Common myeloid progenitor, CD34-positive (primary cell): ENCODE measurements at places on chromosomes 4 and X.

DNA sequence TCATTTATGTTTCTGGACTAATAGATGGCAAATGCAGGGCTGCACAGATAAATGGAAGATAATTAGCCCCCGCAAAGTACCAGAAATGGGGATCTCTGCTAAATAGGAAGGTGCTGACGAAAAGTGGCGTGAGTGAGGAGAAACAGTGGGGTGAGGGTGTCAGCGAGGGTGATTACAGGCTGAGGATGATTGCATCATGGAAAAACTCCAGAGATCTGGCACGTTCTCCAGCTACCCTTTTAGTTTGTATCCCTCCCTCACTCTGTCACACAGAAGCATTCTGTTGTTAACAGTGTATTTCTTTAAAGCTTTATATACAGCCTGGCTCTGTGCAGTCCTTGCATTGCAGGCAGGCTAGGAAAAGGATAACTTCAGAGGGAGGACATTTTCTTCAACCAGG lies 309.6 kb upstream of the DDX53 start:
- H3K27ac ChIP-seq, result no peak overlapping the region
- H3K27me3 ChIP-seq, result no peaks in the 10 kb centered on the region
- peaks cover 3% of the 10 kb centered on the region for H3K4me1 ChIP-seq
- H3K36me3 ChIP-seq, result no peaks in the 10 kb centered on the region
- no peak for DNase-seq
- H3K4me3 ChIP-seq, result no peak overlapping the region

- no peaks in the 10 kb centered on the region for H3K36me3 ChIP-seq
- no peak overlapping the region for H3K4me3 ChIP-seq
- H3K4me1 ChIP-seq, result no peaks in the 10 kb centered on the region
- DNase-seq, result no peak
- peaks cover 10% of the 10 kb centered on the region for H3K27me3 ChIP-seq
Measured at GRCh38 chrX:21723814-21724213, 34.1 kb downstream of the SMPX start.

GRCh38 chr4:17726911-17727310 lies 54.5 kb downstream of the FAM184B start:
- no peak overlapping the region for H3K4me3 ChIP-seq
- no peaks in the 10 kb centered on the region for H3K36me3 ChIP-seq
- H3K4me1 ChIP-seq, result no peaks in the 10 kb centered on the region
- no peaks in the 10 kb centered on the region for H3K27me3 ChIP-seq
- DNase-seq, result no peak

DNA sequence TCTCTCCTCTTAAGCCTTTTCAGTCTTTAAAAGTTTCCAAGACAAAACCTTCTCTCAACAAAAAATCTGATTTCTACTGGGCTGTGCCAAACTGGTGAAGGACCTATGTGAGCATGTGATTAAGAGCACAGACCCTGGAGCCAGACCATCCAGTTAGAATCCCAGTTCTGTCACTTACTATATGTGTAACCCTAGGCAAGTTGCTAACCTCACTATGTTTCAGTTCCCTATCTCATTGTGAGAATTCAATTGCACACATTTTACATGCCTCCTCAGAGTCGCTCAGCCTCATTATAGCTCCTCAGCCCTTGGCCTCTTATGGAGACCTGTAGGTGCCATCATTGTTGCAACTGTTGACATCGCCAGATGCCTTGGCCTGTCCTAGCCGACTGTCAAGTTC lies 54.1 kb upstream of the VEGFD start:
- no peak for DNase-seq
- no peaks in the 10 kb centered on the region for H3K27me3 ChIP-seq
- H3K27ac ChIP-seq, result no peak overlapping the region
- no peaks in the 10 kb centered on the region for H3K4me1 ChIP-seq
- no peak overlapping the region for H3K4me3 ChIP-seq

DNA sequence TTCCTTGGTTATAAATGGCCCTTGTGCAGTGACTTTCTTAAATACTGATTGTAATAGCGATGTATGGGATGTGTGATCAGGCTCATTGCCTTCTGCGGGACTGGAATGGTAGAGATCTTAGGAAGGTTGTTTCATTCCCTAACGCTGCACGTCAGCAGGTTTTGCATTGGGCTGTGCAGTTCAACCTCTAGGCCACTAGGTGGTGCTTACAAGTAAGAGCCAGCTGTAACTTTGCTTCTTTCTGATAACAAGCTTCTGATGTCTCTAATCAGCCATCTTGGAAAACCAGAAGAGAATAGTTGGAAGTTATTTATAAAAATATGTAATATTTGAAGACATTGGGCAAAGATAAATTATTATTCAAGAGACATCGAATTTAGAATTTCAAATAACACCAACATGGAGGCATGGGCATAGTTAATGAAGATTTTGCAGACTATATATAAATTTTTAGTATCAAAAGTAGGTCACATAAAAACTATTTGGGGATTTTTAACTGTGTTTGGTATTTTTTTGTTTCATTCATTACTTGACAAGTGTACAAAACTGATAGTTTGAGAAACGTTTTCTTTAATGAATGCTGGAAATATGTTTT lies 339.7 kb upstream of the PCDH7 start:
- no peaks in the 10 kb centered on the region for H3K27me3 ChIP-seq
- H3K4me1 ChIP-seq, result no peaks in the 10 kb centered on the region
- H3K36me3 ChIP-seq, result no peaks in the 10 kb centered on the region
- peak; percentile 36 for DNase-seq
- no peak overlapping the region for H3K27ac ChIP-seq

GRCh38 chrX:45614853-45615252 lies 414.2 kb upstream of the DIPK2B start:
- H3K27me3 ChIP-seq, result no peaks in the 10 kb centered on the region
- H3K4me1 ChIP-seq, result no peaks in the 10 kb centered on the region
- H3K36me3 ChIP-seq, result no peaks in the 10 kb centered on the region
- no peak for DNase-seq
- no peak overlapping the region for H3K27ac ChIP-seq
- H3K4me3 ChIP-seq, result no peak overlapping the region

DNA sequence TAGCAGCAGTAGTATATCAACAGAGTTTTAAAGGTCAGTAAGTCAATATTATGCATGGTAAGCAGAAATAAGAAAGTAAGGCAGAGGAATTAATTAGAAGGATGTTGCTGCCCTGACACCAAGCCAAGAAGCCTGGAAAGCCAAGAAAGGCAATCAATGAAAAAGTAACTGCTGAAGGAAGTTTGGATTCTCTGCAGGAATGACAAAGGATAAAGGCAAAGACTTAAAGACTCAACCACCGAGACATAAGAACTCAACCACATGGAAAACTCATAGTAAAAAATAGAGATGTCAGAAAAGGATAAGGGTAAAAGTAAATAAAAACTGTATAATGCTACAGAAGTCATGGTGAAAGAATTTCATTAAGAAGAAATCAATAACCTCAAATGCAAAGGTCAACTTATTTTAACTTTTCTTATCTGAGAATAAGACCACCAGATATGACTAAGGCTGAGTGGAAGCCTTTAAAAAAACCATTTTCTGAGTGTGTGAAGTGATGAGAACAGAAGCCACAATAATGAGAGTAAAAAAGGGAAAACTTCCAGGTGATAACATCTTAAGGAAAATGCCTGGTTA lies 55.2 kb downstream of the NEK1 start:
- H3K4me1 ChIP-seq, result no peaks in the 10 kb centered on the region
- H3K4me3 ChIP-seq, result no peak overlapping the region
- H3K27ac ChIP-seq, result no peak overlapping the region
- H3K27me3 ChIP-seq, result no peaks in the 10 kb centered on the region
- no peak for DNase-seq

GRCh38 chr4:124997991-124998390 lies 285.5 kb upstream of the ANKRD50 start:
- H3K4me3 ChIP-seq, result no peak overlapping the region
- no peaks in the 10 kb centered on the region for H3K4me1 ChIP-seq
- H3K36me3 ChIP-seq, result no peaks in the 10 kb centered on the region
- H3K27me3 ChIP-seq, result no peaks in the 10 kb centered on the region
- no peak overlapping the region for H3K27ac ChIP-seq

GRCh38 chr4:90028460-90028859 lies 98.7 kb upstream of the CCSER1 start:
- no peak overlapping the region for H3K27ac ChIP-seq
- H3K4me3 ChIP-seq, result no peak overlapping the region
- H3K4me1 ChIP-seq, result no peaks in the 10 kb centered on the region
- no peaks in the 10 kb centered on the region for H3K27me3 ChIP-seq
- H3K36me3 ChIP-seq, result no peaks in the 10 kb centered on the region

- no peak overlapping the region for H3K27ac ChIP-seq
- H3K27me3 ChIP-seq, result no peaks in the 10 kb centered on the region
- H3K4me1 ChIP-seq, result peaks cover 6% of the 10 kb centered on the region
- H3K4me3 ChIP-seq, result no peak overlapping the region
Measured at GRCh38 chr4:124631760-124632159, 80.8 kb downstream of the ANKRD50 start.

GRCh38 chr4:78781924-78782323 lies 5.8 kb downstream of the BMP2K start:
- peaks cover 10% of the 10 kb centered on the region for H3K36me3 ChIP-seq
- H3K27ac ChIP-seq, result peak overlapping the region; percentile 17
- no peak overlapping the region for H3K4me3 ChIP-seq
- H3K4me1 ChIP-seq, result peaks cover 48% of the 10 kb centered on the region
- no peak for DNase-seq
- no peaks in the 10 kb centered on the region for H3K27me3 ChIP-seq

GRCh38 chr4:10161840-10162239 lies 45.2 kb upstream of the WDR1 start:
- no peaks in the 10 kb centered on the region for H3K36me3 ChIP-seq
- no peak for DNase-seq
- no peak overlapping the region for H3K4me3 ChIP-seq
- H3K27ac ChIP-seq, result no peak overlapping the region
- H3K27me3 ChIP-seq, result no peaks in the 10 kb centered on the region

DNA sequence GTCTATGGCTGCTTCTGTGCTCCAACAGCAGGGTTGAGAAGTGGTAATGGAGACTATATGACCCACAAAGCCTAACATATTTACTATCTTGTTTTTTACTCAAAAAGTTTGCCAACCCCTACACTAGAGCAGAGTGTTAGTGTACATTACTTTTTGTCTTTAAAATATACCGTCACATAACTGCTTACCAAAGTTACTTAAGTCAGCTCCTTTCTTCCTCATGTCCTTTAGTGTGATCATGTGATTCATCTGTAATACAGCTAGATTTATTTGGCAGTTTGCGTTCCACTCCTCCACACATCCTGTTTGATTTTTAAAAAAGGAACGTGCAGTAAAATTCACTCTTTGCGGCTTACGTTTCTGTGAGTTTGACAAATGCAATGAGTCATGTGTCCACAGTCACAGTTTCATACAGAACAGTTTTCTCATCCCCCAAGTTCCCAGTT lies 162.4 kb upstream of the GPRIN3 start:
- H3K27me3 ChIP-seq, result no peaks in the 10 kb centered on the region
- DNase-seq, result peak; percentile 97
- no peaks in the 10 kb centered on the region for H3K36me3 ChIP-seq
- peak overlapping the region; percentile 61 for H3K27ac ChIP-seq
- no peak overlapping the region for H3K4me3 ChIP-seq
- peaks cover 10% of the 10 kb centered on the region for H3K4me1 ChIP-seq

DNA sequence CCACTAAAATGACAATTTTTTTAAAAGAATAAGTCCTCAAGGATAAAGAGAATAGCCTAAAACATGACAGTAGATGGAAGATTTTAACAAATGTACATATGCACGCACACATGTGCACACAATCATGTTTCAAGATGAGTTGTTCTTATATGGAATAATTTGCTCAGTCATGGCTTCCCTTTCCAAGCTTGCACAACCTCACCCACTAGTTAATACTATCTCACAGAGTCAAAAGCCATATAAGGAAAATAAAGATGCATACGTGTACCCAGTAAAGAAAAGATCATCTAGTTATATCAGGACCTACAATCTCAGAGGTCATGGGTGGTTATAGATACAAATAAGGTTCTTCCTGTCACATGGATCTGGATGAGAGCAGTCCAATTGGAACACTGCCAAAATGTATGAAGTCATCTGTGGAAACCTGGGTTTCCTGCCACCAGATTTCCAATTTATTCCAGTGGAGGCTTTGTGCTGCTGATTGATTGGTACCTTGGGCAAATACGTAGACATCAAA lies 56.1 kb downstream of the FAM13A start:
- no peak overlapping the region for H3K4me3 ChIP-seq
- peak; percentile 8 for DNase-seq
- no peaks in the 10 kb centered on the region for H3K27me3 ChIP-seq
- no peaks in the 10 kb centered on the region for H3K4me1 ChIP-seq
- peak overlapping the region; percentile 67 for H3K27ac ChIP-seq

GRCh38 chr4:139815778-139816601 lies 150.4 kb downstream of the MGST2 start:
- H3K27me3 ChIP-seq, result no peaks in the 10 kb centered on the region
- no peak overlapping the region for H3K4me3 ChIP-seq
- peak; percentile 94 for DNase-seq

- H3K36me3 ChIP-seq, result no peaks in the 10 kb centered on the region
- no peak overlapping the region for H3K4me3 ChIP-seq
- no peaks in the 10 kb centered on the region for H3K4me1 ChIP-seq
Measured at GRCh38 chrX:63128509-63128908, 222.6 kb downstream of the SPIN4 start.

GRCh38 chrX:155880586-155881157 lies 473 bp upstream of the VAMP7 start:
- no peaks in the 10 kb centered on the region for H3K27me3 ChIP-seq
- peak overlapping the region; percentile 80 for H3K4me3 ChIP-seq
- H3K4me1 ChIP-seq, result peaks cover 8% of the 10 kb centered on the region
- peak; percentile 41 for DNase-seq

DNA sequence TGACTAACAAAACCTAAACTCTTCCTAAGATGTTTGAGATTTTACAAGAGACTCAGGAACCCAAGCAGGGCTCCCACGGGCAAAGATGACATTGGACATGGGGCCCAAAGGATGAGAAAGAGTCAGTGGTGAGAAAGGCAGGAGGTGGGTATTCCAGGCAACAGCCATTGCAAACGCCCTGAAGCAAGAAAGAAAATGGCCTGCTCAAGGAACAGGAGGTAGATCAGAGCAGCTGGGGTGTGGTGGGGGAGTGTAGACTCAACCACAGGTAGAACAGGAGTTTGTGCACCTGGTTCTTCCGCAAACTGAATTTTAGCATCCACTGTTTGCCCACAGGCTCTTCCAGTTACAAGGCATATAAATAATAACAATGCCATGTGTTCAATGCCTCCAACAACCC lies 3.3 kb downstream of the PPP2R2C start:
- H3K36me3 ChIP-seq, result no peaks in the 10 kb centered on the region
- no peak for DNase-seq
- H3K4me1 ChIP-seq, result peaks cover 9% of the 10 kb centered on the region
- no peak overlapping the region for H3K4me3 ChIP-seq
- peaks cover 33% of the 10 kb centered on the region for H3K27me3 ChIP-seq
- no peak overlapping the region for H3K27ac ChIP-seq

DNA sequence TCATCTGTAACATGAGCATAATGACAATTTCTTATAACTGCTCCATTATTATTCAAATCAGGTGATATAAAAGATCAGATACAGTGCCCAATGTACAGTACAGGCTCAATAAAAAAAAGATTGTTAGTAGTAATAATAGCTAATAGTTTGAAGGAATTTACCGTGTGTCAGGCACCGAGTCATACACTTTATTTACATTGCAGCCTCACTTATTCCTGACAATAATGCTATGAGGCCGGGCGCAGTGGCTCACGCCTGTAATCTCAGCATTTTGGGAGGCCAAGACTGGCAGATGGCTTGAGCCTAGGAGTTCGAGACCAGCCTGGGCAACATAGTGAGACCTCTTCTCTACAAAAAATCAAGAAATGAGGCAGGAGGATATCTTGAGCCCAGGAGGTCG lies 10.1 kb upstream of the MAP7D3 start:
- no peaks in the 10 kb centered on the region for H3K36me3 ChIP-seq
- H3K27ac ChIP-seq, result no peak overlapping the region
- DNase-seq, result no peak
- no peak overlapping the region for H3K4me3 ChIP-seq
- H3K4me1 ChIP-seq, result no peaks in the 10 kb centered on the region
